ENCODE measurements at places on chromosomes 3 and 15.

DNA sequence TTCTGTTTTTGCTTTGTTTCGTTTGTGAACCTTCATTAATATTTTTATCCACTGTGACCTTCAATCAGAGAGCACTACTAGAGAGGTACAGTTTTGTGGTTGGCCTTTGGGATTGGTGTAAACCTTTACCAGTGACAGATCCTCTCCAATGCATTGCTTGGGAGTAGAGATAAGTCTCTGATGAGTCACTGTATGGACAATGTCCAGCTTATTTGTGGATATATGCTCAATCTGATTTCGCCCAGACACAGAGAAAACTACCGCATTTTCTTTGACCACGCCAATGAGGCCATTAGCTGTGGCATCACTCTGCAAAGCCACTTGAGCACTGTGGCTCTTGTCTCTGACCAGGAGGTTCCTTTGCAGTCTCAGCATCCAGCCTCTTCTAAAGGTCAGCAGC lies 964.7 kb downstream of the TUSC7 start:
- DNase-seq: no peak

DNA sequence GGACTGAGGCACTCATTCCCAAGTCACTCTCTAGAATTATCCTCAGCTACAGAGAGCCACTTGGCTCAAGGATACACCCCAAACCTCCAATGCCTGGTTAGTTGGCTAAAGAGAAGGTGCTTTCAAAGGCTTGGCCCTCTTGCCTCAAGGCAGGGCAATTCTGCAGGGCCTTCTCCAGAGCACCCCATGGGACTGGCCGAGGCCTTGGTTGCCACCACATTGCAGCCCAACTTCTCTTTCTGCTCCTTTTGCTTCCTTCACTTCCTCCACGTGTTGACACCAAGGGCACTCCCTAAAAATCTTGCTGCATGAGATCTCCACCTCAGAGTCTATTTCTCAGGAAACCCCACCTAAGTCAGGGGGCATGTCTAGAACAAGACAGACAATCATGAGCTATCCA lies 36.7 kb downstream of the MEGF11 start:
- DNase-seq: no peak

- DNase-seq: no peak
These were observed 18.7 kb upstream of the EOGT start for GRCh38 chr3:69032142-69032541.

- DNase-seq: no peak
These were observed 25.1 kb upstream of the TCF12 start for GRCh38 chr15:56893364-56893678.

DNA sequence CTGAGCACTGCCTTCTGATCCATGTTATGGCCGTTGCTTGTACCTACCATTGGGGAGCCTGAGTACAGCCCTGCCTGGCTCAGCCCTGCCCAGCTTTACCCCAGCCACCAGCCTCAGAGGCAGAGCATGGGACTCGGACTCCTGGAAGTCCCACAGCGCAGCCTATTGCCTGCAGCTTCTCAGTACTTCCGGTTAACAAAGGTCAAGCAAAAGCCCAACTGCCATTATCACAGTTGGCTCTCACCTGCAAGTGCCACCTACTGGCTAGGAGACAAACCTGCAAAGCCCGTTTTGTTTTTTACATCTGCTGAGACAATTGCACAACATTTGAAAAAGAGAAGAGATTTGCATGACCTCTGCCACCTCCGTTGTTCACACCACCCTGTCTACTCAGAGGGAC lies 1081.7 kb downstream of the NAALADL2 start:
- no peak for DNase-seq

GRCh38 chr15:44695294-44695693 lies 15.8 kb downstream of the PATL2 start:
- DNase-seq: no peak

DNA sequence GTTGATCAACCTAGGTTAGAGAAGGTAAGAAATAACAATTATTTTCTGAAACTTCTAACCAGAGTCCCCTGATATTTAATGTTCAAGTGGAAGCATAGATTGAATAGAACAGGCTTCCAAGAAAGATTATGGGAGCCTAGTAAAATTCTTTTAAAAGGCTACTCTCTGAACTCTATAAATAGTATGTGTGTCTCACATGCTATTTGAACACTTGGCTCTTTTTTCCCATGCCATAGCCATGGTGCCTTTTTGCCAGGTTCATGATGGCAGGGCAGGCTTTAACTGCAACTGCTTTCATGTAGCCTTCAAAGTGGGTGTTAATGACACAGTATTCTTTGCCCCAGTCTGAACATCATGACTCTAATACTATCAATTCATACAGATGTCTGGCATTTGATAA lies 22.9 kb upstream of the STRIT1 start:
- no peak for DNase-seq

DNA sequence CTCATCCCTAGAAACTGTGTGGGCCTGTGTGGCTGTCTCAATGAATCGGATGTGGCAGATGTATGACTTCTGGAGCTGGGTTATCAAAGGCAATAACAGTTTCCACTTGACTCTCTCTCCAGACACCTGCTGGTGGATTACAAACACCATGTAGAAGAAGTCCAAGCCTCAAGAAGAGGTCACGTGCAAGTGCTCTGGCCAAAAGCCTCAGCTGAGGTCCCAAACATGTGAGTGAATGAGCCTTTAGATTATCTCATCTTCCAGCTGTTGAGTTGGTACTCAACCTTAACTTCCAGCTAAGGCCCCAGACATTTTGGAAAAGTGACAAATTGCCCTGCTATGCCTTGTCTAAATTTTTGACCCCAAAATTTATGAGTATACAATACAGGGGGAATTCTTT lies 42.7 kb upstream of the IL12A start:
- no peak for DNase-seq

DNA sequence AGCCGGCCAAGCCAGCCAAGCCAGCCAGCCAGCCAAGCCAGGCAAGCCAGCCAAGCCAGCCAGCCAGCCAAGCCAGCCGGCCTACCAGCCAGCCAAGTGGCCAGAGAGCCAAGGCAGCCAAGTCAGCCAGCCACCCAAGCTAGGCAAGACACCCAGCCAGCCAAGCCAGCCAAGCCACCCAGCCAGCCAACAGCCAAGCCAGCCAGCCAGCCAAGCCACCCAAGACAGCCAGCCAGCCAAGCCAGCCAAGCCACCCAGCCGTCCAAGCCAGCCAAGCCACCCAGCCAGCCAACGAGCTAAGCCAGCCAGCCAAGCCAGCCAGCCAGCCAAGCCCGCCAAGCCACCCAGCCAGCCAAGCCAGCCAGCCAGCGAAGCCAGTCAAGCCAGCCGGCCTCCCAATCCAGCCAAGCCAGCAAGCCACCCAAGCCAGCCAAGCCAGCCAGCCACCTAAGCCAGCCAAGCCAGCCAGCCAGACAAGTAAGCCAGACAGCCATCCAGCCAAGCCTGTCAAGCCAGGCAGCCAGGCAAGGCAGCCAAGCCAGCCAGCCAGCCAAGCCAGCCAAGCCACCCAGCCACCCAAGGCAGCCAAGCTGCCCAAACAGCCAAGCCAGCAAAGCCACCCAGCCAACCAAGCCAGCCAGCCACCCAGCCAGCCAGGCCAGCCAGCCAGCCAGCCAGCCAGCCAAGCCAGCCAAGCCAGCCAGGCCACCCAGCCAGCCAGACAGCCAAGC lies 200.5 kb downstream of the GOLGA6L6 start:
- DNase-seq: no peak

- DNase-seq: no peak
These were observed 86.4 kb downstream of the TBL1XR1 start for GRCh38 chr3:177110895-177111294.

DNA sequence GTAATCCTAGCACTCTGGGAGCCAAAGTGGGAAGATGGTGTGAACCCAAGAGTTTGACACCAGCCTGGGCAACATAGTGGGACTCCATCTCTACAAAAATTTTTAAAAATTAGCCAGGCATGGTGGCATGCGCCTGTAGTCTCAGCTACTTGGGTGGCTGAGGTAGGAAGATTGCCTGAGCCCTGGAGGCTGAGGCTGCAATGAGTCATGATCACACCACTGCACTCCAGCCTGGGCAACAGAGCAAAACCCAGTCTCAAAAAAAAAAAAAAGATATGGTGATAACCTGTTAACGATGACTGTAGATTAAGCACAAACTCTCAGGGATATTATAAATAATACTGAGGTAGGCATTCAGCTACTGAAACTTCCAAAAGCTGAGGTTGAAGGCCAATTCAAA lies 107.5 kb downstream of the SLC49A4 start:
- DNase-seq: no peak

GRCh38 chr15:69531665-69532027 lies 79.0 kb downstream of the RPLP1 start:
- DNase-seq: no peak

GRCh38 chr3:36677331-36678007 lies 86.9 kb downstream of the DCLK3 start:
- DNase-seq: no peak

- no peak for DNase-seq
These were observed 216.1 kb upstream of the CDIN1 start for GRCh38 chr15:36363335-36363734.

DNA sequence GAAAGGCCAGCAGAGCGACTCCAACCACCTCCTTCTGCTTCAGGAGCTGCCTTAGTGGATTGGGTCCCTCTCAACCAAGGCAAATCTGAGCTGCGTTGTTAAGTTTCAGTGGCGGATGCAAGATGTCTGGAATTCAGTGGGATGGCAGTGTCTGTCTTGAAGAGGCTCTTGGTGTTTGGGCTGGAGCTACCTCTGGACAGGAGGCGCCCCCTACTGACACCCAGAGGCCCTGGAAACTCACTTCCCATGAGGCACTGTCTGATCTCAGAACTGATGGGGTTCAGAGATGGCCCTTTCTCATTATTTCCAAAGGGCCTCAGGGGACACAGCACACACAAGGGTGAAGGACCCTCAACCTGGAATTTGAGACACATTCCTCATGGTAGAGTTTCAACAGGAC lies 6.0 kb upstream of the SLC28A1 start:
- DNase-seq: peak; percentile 56

- DNase-seq: no peak
These were observed 29.6 kb downstream of the DUT start for GRCh38 chr15:48360841-48361240.

DNA sequence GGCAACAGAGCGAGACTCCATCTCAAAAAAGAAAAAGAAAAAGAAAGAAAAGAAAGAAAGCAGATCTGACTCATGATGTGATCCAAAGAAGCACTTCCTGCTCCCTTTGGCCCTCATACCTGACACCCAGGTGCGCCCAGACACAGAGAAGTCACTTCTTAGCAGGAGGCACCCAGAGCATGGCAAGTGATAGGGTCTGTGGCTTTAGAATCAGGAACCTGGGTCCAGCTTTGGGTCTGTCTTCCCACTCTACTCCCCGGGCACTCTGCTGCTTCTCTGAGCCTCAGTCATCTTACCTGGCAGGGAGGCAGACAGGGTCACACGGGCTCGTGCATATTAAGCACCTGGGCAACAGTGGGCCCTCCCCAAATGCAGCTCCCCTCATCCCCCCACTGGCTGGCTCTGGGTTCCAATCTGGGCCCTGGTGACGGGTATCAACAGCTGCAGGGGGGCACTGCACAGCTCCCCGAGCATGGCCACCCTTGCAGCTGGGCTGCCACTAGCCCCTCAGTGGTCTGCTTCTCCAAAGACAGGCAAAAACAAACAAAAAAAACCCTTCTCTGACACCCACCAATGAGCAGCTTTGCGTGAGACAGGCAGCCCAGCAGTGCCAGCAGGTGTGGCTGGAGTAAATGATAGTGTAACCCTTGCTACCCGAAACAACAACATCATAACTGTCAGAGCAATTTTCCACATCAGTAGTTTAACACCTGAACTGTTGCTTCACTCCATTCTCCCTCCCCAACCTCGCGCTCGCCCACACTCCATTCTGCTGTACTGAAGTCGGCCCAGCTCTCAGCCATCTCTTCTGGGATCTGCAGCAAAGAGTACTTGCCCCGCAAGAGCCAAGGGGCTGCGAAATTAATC lies 99.8 kb downstream of the MEGF11 start:
- peak; percentile 70 for DNase-seq

DNA sequence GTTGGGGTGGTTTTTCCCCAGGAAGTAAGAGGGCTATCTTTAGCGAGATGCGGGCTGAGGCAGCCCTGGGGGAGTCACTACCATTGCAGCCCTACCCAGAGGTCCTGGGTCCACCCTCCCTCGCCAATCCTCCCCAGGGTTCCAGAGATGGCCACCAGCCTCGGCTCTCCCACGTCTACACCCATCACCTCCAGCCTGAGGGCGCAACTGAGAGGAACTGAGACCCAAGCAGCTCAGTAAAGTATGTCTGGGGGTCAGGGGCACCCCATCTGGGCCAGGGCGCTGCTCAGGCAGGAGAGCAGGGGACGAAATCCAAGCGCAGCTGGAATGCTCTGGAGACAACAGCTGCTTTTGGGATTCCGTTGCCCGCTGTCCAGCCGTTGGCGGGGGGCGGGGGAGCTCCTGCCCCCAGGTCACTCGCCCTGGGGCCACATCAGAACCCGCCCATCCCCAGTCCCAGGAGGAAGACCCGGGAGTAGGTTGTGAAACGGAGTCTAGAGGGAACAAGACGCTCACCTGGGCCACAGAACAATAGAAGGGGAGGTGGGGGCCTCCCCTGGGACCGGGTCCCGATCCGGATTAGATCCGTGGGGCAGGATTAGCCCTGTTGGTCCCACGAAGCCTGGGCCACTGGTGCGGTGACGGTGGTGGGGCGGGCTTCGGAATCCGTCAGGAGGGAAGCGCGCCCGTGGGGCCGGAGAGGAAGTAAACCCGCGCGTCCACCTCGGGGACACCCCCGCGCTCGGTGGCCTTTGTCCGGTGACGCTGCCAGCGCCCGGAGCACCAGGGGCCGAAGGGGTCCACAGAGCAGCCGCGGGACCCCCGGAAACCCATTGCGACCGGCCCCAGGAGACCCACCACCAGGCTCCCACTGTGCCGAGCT lies 1.4 kb upstream of the NDUFAF3 start:
- DNase-seq: peak; percentile 42

Measured in GM12891 (cell line).